NCI-H226 (cell line): ENCODE measurements at places on chromosomes 13 and 19.
A peak's percentile ranks its signal among the peaks of the same experiment; 100 is the strongest.

DNA sequence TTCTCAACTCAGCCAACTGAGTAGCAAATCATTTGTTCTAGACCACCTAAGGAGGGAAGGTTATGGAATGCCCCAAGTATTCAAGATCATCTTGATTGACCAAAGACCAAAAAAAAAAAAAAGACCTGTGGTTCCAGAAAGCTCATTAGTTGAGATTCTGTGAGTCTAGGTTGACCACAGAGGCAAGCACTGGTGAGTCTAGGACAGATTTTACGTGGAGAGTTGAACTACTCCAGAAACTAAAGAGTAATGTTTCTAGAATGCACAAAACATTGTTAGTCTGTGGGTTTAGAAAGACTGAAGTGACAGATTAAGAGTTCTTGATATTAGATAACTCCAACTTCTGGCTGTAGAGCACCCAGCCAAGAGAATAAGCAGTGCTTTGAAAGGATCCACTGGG, 4.0 kb upstream of the CYTH2 start:
- no peak for DNase-seq

DNA sequence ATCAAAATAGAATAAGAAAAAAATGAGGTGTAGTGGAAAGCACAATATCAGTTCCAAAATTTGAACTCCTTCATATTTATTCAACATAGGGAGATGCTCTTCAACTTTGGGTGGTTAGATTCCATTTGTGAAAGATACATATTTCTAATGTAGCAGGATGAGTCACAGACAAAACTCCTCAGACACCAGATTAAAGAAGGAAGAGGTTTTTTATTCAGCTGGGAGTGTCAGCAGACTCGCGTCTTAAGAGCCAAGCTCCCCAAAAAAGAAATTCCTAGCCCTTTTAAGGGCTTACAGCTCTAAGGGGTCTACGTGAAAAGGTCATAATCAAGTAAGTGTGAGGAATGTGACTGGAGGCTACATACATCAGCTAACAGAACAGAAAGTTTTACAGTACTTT, 6.8 kb upstream of the ZNF765 start:
- DNase-seq = peak; percentile 56

DNA sequence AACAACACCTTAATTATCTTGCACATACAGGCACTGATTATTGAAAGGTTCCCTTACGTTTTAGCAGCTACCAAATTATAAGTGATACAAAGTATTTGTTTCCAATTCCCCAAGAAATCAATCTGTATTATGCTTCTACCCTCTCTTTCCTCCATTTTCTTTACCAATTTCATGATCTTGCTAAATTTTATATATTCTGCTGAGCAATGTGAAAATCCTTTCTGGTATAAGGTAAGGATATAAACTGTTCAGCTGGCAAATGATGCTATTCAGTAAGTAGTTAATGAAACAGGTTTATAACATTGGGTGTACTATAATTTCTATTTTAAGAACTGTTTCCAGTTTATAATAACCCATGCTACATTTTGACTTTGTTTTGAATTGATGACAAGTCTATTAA, 985 bp upstream of the EEF1AKMT1 start:
- DNase-seq = no peak

DNA sequence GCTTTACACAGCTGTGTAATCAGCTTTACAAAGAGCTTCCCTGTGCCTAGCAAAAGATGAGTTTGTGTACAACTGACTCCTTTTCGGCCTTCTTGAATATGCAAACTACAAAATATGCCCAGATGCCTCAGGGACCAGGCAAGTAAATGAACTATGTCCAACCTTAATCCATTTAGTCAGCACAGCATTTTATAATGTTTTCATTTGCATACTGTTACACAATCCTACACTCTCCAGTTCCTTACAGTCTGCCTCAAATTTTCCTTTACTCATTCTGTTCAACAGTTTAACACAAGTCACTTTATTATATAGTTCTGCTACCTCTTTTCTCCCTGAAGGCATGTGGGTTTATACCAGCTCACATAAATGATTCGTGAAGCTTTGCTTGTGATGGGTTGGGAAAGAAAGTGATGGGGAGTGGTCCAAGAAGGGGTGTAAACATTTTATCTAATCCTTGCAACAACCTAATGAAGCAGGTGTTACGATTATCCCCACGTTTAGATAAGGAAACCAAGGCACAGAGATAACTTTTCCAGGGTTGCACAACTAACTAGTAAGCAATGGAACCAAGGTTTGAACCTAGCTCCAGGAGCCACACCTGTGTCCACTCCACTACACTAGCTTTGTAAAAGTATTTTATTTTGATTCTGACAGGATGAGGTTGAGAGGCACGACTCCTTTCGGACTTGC, 3.3 kb upstream of the USP12 start:
- DNase-seq = no peak

- DNase-seq = no peak
Measured at GRCh38 chr19:50558039-50558438, 10.2 kb downstream of the LRRC4B start.

- no peak for DNase-seq
Measured at GRCh38 chr13:54373211-54373610, 1344.6 kb downstream of the OLFM4 start.

GRCh38 chr19:41203371-41203770, 10.4 kb downstream of the CYP2S1 start:
- DNase-seq = no peak

DNA sequence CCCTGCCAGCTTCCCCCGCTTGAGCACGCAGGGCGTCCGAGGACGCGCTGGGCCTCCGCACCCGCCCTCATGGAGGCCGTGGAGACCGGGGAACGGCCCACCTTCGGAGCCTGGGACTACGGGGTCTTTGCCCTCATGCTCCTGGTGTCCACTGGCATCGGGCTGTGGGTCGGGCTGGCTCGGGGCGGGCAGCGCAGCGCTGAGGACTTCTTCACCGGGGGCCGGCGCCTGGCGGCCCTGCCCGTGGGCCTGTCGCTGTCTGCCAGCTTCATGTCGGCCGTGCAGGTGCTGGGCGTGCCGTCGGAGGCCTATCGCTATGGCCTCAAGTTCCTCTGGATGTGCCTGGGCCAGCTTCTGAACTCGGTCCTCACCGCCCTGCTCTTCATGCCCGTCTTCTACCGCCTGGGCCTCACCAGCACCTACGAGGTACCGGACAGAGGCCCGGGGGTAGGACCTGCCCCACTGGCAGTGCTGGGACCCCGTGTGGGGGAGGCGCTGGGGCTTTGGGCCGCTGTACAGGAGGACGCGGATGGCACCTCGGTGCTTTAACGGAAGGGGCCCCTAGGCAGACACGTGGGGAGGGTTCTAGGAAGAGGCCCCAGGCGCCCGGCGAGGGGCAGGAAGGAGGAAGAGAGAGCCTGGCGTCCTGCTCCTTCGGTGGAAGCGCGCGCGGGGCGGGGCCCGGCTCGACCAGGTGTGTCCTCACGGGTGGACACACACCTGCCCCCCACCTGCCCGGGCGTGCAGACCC, 681 bp downstream of the SLC5A5 start:
- DNase-seq = no peak

GRCh38 chr19:7904074-7905020, 670 bp downstream of the MAP2K7 start:
- no peak for DNase-seq
